ENCODE measurements at places on chromosomes 16 and 17.

- no peak for DNase-seq
Measured at GRCh38 chr16:29824589-29825144, 4.4 kb downstream of the MVP start.

DNA sequence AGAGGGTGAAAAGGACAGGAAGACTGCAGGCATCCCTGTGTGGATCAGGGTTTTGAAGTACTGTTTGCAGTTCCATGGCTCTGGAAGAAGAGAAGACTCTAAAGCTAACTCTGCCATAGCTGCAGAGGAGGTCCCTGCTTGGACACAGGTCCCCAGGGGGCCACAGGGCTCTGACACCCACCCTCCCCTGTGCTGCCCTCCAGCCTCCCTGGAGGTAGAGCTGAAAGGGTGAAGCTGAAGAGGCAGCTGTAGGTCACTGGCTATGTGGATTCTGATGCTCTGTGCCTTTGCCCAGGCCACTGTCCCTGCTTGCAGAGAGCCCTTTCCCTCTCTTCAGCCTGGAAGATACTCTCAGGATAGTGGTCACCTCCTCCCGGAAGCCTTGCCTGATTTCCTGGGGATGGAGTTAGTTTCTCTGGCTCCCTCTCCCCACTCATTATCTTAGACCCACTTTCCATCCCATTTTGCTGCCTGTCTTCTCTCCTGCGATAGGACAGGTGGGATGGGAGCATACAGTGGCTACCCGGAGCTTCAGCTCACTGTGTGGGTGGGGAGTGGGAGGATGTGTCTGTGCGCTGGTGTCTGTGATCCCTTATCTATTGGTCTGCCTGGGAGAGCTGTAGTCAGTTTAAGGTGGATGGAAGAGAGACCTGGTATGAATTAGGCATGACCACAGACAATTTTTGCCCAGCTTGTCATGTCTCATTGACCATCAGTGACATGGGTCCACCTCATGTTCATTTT lies 89.8 kb upstream of the TMEM97 start:
- DNase-seq, result no peak

DNA sequence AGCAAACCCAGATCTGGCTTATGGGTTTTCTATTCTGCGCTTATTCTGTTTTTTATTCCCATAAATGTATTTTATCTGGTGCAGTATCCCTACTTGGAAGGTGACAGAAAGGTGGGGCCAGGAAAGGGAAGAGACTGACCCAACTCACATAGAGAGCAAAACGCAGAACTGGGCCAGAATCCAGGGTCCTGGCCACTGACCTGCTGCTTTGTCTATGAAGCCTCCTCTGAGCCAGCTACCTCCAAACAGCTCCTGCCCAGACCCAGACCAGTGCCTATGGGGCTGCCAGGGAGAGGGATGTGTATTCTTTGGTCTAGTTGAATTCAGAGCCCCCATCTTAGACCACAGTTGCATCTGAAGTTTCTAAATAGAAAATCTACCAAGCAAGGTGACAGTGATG lies 36.4 kb upstream of the CES5A start:
- DNase-seq, result no peak

- DNase-seq, result no peak
Measured at GRCh38 chr16:76574651-76575050, 297.4 kb downstream of the CNTNAP4 start.
